Stimulated activated CD4-positive, alpha-beta T cell treated with anti-CD3 and anti-CD28 coated beads, Interleukin-4, amount 100 ng/mL, for 1 hour (primary cell): ENCODE measurements at places on chromosomes 1 and 21.
A peak's percentile ranks its signal among the peaks of the same experiment; 100 is the strongest.

GRCh38 chr1:235129774-235130570 lies 1.3 kb upstream of the TOMM20 start:
- DNase-seq, result no peak

- no peak for DNase-seq
These were observed 60.8 kb downstream of the ZNF684 start for GRCh38 chr1:40592107-40592803.

GRCh38 chr1:157279138-157279801 lies 141.1 kb upstream of the ETV3 start:
- no peak for DNase-seq

GRCh38 chr1:13583595-13583965 lies at the start of gene PDPN:
TSS of gene PDPN (plus strand) at chr1:13583832. CDS start at chr1:13584034, 202 bp downstream.
- no peak for DNase-seq

GRCh38 chr1:153347856-153348255 lies 785 bp downstream of the PGLYRP4 start:
- DNase-seq, result no peak

- DNase-seq, result no peak
These were observed 24.5 kb downstream of the SSX2IP start for GRCh38 chr1:84665703-84666317.

DNA sequence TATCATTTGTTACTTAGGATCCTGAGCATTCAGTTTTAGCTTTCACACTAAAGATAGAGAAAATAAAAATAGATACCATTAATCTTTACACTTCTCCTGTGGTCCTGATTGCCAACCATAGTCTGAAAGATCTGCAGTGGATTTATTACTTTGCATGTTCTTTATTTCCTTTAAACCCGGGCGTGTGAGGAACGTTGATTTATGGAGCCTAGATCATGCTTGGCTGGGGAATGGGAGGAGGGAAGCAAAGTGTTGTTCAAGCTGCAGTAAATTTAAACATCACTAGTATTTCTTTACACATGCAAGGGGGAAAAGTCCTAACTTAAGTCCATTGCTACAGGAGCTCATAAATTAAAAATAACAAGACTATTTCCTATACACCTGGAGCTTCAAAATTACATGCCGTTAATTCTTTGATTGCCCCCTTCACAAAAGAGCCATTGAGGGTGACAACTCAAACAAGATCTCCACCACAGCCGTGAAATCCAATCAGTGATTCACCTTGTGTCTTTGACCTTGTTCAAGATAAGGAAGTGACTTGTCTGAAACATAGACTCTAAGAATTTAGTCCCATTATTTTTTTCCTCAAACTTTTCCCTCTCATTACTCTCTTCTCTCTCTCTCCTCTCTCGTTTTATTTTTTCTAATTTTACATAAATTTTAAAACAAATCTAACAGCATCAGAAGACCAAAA lies 282.7 kb downstream of the KIF26B start:
- no peak for DNase-seq

- no peak for DNase-seq
These were observed 19.9 kb downstream of the REG4 start for GRCh38 chr1:119791377-119791776.

GRCh38 chr1:98049370-98050135 lies 128.7 kb upstream of the DPYD start:
- DNase-seq, result no peak

GRCh38 chr21:33013626-33014025 lies 12.1 kb upstream of the OLIG2 start:
- no peak for DNase-seq

DNA sequence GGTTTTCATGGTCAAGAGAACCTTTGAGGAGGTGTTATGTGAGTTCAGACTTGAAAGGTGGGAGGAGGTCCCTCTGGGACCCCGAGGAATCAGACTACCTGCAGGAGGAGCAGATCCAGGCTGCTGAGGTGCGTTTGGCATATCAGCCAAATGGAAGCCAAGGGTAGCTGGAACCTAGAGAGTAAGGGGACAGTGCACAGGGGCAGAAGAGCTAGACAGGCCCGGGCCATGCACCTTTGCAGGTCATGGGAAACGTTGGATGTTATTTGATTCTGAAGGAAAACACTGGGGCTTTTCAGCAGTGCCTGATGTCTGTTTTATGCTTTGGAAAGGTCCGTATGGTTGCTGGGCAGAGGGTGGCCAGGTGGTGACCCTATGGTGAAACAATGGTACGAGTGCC lies 169.2 kb downstream of the PGBD5 start:
- no peak for DNase-seq

- no peak for DNase-seq
These were observed 112.1 kb downstream of the PHTF1 start for GRCh38 chr1:113647164-113647563.

- DNase-seq, result peak; percentile 74
These were observed 97.2 kb upstream of the ARTN start for GRCh38 chr1:43836267-43836951.

DNA sequence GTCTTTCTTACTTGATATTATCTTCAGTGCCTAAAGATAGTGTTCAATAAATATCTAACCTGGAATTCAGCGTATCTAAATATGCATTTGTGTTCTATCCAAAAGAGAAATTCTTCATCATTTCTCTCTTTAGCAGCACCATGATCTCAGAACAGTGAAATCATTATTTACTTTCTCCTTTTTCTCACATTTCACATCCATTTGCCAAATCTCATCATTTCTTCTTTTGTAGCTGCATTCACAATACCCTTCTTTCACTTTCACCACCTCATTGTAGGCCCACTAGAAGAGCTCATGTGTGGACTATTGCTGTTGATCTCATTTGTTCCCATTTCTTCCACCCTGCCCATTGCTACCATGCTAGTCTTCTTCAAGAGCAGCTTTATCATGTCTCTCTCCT lies 178.0 kb downstream of the PHTF1 start:
- DNase-seq, result no peak

DNA sequence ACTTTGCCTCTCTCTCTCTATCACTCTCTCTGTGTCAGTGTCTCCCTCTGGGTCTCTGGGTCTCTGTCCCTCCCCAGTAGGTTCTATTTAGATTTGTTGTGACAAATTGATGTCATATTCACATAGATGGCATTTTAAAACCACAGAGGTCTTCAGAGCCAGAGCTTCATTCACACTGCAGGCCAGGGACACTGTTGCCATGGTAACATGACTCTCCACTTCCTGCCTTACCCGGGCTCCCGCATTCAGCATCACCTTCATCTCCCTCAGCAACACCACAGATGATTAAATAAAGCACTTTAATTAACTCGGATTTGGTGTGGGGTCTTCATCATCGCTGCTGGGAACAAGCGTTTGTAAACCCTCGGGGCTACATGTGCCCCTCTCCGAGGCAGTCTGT lies 132.6 kb downstream of the ETS2 start:
- no peak for DNase-seq
